Psoas muscle (tissue), 8 donors: ENCODE measurements at places on chromosomes 2 and 18. TPM values are rescaled to one million over a fixed set of nuclear protein-coding genes. Genes with fewer than 3 reads are reported as not detected.

DNA sequence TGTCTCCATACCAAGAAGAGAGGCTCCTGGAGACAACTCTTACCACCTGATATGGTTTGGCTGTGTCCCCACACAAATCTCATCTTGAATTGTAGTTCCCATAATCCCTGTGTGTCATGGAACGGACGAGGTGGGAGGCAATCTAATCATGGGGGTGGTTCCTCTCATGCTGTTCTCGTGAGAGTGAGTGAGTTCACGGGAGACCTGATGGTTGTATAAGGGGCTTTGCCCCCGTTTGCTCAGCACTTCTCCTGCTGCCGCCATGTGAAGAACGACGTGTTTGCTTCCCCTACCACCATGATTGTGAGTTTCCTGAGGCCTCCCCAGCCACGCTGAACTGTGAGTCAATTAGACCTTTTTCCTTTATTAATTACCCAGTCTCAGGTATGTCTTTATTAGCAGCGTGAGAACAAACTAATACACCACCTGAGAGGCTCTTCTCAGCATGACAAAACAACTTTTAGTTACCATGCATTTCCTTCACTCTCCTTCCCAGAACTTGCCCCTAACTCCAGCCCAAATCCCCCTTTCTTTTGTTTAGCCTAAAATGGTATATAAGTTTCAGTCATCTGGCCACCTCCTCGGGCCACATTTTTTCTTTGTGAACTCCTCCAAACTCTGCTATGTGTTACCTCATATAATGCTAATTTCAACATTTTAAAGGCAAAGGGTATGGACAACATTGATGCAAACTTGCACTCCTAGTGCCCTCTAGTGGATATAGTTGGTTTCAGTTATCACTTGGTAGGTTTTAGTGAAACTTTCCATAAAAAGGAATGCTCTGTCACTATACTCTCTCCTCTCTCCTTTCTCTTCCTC is 58.6 kb upstream of the SLC25A52 start:
- no peak for DNase-seq

- no peak for DNase-seq
These were observed 68.1 kb downstream of the KIF5C start for GRCh38 chr2:148943097-148943496.

- no peak for DNase-seq
These were observed 372.8 kb upstream of the MYT1L start for GRCh38 chr2:2703762-2704427.

POTEC gene
- not detected for polyA plus RNA-seq

DNA sequence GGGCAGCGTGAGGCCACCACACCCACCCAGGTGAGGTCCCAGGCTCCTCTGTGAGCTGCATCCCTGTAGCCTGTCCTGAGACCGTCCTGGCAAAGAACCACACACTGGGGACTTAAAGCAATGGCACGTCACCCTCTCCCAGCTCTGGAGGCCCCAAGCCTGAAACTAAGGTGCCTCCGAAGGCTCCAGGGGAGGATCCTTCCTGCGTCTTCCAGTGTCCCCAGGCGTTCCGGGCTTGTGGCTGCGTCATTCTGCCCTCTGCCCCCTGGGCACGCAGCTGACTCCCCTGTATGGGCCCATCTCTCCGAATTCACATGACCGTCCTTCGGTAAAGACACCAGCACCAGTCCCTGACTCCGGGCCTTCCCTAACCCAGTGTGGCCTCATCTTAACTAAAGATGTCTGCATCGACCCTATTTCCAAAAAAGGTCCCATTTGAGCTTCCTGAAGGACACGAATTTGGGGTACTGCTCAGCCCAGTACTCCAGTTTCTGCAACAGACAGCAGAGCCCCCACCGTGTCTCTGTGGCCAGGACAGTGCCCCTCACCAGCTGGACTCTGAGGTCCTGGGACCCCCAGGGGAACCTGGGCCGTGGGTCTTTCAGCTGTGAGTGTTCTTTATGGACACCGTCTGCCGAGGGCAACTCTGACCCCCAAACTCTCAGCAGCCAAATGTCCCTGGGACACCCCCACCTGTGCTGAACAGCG is 75.2 kb upstream of the CTDP1 start:
- peak; percentile 28 for DNase-seq

DNA sequence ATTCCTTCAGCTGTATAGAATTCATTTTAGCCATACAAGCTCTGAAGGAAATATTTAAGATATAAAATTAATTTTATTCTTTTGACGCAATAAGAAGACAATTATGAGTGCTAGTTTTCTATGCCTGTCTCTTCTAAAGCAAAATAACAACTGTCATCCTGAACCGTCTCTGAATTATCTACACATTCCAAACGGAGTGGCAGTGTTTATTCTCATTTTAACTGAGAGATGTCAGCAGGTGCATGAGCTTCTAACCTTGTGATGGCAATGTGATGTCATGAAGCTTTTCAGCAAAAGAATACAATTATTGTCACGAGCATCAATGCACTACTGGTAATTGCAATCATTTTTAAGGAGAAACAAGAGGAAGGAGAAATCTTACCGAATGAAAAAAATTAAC is 274.8 kb downstream of the SPAG16 start:
- no peak for DNase-seq

IL36B gene
- polyA plus RNA-seq = not detected
